Stimulated activated CD8-positive, alpha-beta memory T cell treated with anti-CD3 and anti-CD28 coated beads, Interleukin-15, amount 100 ng/mL, for 48 hours (primary cell): ENCODE measurements at places on chromosomes 3 and 15.

DNA sequence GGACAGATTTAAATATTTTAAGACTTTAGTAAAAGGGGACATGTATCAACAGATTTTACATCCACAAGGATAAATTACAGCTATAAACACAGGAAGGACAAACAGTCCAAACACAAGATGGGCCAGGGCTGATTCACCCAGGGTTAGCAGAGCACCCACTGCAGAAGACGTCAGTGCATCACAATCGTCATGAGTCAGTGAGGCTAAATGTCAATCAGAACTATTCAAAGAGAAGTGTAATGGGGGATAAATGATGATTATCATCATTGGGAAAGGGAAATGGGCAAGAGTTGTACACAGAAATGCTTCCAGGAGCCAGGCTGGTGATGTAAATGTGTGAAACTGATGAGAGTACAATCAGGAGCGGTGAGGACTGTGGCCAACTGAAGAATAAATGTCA, 226.8 kb downstream of the PLCL2 start:
- DNase-seq, result no peak

GRCh38 chr15:98658831-98659699, 10.7 kb downstream of the IGF1R start:
- no peak for DNase-seq

DNA sequence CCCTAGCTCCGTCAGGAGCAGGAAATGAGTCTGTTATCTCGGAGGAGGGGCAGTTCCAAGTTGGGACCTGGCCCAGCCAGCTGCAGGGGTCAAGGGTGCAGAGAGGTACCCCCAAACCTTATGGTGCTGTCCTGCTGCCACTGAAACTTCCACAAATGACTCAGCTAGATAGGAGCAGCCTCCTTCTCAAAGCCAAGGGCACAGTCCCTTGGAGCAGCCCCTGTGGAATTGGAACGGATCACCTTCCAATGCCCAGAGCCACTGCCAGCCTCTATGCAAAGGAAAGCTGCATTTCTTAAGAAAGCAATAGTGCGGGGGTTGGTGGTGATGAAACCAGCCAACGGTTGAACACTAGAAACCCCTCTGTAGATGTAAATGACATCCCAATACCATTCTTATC, 19.6 kb upstream of the LRRK1 start:
- DNase-seq, result no peak

DNA sequence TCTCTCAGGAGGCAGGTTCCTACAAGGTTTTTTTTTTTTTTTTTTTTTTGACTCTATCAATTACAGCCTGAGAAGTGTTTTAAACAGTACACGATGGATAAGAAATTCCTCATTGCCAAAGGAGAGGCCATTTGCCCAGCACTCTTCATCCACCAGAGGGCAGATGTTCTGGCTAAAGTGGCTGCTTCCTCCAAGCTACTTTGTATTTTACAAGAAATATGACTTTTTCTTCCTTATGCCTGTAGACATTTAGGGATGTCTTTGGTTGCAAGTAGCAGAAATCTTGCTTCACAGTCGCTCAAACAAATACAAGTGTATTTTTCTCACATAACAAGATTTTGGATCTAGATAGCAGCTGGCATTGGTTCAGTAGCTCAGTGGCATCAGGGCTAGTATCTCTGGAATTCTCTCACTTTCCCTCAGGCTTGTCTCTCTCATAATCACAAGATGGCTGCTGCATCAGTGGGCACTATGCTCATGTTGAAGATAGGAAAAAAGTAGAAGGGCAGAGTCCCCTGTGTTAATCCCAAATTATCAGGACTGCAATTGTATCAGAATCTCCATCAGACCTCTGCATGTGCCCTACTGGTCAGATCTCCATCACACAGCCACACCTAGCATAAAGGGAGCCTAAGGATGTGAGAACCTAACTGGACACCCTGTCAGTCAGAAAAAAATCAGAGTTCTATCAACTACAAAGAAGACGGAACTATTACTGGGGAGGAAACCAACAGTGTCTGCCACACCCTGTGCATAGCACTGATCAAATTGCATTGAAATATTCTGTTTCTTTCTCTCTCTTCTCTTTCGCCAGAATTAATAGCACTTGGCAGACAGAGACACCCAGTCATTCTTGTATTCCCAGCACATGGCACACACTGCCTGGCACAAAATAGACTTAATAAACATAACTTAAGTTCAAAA, 138.9 kb upstream of the COL8A1 start:
- DNase-seq, result no peak

DNA sequence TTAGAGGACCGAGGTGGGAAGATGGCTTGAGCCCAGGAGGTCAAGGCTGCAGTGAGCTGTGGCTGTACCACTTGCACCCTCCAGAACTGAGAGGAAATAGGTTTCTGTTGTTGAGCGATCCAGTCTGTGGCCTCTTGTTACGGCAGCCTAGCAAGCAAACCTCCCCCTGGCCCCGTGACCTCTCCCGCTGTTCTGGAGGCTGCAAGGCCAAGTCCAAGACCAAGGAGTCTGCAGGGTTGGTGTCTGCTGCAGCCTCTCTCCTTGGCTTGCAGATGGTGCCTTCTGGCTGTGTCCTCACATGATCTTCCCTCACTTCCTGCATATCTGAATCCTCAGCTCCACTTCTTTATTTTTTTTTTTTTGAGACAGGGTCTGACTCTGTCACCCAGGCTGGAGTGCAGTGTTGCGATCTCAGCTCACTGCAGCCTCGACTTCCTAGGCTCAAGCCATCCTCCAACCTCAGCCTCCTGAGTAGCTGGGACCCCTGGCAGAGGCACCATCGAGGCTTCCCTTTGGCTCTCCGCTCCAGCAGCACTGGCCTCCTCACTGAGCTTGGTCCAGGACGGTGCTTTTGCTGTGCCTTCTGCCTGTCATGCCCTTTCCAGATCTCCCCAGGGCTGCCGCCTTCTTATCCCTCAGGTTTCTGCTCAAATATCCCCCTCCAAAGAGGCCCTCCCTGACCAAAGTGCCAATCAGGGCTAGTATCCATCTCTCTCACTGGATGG, 18.0 kb upstream of the PLXND1 start:
- DNase-seq, result no peak

DNA sequence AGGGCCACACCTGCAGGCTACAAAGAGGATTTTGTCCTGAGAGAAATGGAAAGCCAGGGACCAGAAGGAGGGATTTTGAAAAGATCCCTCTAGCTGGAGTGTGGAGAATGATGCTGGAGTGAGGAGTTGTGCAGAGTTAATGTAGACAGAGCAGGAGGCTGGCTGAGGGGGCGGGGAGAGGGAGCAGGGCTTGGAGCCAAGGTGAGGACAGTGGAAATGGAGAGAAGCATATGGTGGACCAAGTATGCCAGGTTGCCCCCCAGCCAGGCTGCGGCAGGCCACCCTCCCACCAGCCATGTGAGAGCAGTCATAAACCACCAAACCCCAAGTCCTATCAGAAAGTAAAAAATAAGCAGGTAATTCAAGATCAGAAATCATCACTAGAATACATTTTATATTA, 14.7 kb downstream of the RARRES1 start:
- no peak for DNase-seq

DNA sequence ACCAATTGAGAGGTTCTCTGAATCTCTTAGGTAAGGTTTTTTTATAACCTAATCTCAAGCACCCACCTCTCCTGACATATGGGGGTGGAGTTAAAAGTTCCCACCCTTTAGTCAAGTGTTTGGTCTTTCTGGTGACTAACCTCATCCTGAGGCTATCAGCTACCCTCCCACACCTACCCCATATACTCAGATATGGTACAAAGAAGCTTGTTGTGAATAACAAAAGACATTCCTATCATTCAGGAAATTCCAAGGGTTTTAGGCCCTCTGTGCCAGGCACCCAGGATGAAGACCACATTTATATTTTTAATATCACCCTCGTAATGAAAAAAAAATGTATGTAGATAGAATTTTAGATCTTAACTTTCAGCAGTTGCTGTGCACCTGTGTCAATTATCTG, 9.0 kb downstream of the CHMP2B start:
- DNase-seq, result no peak

GRCh38 chr3:23762214-23762613, 43.5 kb upstream of the UBE2E1 start:
- DNase-seq, result no peak

GRCh38 chr3:54863366-54863765, 64.5 kb downstream of the LRTM1 start:
- no peak for DNase-seq

DNA sequence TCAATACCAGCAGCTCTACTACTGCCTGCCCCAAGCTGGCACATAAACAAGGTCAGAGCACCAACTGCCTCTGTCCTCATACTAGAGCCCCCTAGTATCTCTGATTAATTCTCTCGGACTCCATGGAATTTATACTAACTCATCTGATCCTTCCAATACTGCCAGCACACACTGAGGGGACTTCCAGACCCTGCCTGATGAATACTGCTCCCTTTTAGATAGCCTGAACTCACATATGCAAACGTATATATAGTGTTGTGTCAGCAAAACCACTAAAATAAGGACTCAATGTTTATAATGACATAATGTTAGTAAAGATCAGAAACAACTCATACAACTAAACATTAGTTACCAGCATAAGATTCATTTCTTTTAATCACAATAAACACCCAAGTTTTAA, 25.0 kb downstream of the CEP70 start:
- DNase-seq, result no peak
